ENCODE measurements at places on chromosomes 11 and 22. TPM values are rescaled to one million over a fixed set of nuclear protein-coding genes. Genes with fewer than 3 reads are reported as not detected.

GRCh38 chr11:134275534-134276395, at the start of gene GLB1L3:
GLB1L3 (plus strand) TSS chr11:134276379; CDS start chr11:134276741, 362 bp downstream.
- peak within 1 kb of the TSS; percentile 29 for H3K4me3 ChIP-seq
- H3K4me1 ChIP-seq: peaks cover 15% of the 10 kb centered on the region

GRCh38 chr11:121329781-121330395, 37.3 kb downstream of the SC5D start:
- peaks cover 4% of the 10 kb centered on the region for H3K4me1 ChIP-seq
- no peaks in the 10 kb centered on the region for H3K36me3 ChIP-seq
- no peaks in the 10 kb centered on the region for H3K27me3 ChIP-seq
- DNase-seq: no peak
- H3K27ac ChIP-seq: no peak overlapping the region

DNA sequence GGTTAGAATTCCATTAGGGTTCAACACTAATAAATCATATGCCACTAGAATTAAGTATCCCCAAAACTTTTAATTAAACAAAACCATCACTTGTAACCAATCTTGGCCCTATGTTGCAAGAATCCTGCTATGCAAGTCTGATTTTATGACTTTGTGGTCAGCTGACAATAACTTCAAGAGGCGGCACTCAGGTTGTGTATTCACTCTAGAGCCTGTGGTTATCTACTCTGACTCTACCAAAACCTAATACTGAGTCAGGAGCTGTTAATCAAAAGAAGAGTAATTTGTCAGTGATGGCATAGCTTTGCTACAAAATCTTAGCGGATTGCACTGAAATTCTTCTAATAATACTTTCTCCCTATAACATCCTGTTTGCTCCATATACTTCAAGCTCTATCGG, 253.7 kb downstream of the AASDHPPT start:
- no peaks in the 10 kb centered on the region for H3K36me3 ChIP-seq
- no peaks in the 10 kb centered on the region for H3K27me3 ChIP-seq
- H3K27ac ChIP-seq: no peak overlapping the region
- H3K4me1 ChIP-seq: no peaks in the 10 kb centered on the region

The MRGPRX4 gene
- not detected for total RNA-seq

All from left lung (tissue), 14 donors.